SHP77 (cell line): ENCODE measurements at places on chromosomes 16 and 17.

GRCh38 chr17:50902372-50903353 is 36.5 kb upstream of the TOB1 start:
- no peak for DNase-seq

DNA sequence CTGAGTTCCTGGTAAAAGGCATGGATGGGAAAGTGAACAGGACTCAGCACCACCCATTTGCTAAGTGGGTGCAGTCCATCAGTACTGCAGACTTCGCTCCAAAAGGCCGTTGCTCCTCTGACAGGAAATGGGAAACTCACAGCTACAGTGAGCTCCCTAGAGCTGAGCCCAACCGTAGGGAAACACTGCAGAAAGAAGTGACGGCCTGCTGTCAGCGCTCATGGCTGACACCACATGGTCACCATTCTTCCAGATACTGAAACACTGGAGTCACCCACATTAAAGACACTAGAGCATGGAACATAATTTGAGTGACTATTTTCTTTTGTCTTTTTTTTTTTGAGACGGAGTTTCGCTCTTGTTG is 31.9 kb downstream of the UBE2O start:
- no peak for DNase-seq

DNA sequence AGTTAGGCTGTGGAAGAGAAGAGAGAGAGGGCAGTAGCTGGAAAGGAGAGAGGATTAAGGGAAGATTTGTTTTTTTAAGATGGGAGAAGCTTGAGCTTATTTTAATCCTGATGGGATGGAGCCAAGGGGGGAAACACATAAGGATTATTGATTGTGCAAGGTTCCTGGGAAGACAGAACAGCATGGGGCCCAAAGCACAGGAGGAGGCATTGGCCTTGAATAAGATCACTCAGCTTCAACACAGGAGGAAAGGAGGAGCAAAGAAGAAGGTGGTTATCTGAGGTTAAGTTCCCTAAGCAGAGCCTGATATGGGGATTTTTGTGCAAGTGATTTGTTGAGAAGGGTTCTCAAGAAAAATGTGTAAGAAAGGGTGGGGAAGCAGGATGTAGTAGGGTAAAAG is 169.8 kb downstream of the ABCC12 start:
- DNase-seq, result no peak

- DNase-seq, result peak; percentile 59
Measured at GRCh38 chr16:88116121-88116520, 164.9 kb downstream of the BANP start.

DNA sequence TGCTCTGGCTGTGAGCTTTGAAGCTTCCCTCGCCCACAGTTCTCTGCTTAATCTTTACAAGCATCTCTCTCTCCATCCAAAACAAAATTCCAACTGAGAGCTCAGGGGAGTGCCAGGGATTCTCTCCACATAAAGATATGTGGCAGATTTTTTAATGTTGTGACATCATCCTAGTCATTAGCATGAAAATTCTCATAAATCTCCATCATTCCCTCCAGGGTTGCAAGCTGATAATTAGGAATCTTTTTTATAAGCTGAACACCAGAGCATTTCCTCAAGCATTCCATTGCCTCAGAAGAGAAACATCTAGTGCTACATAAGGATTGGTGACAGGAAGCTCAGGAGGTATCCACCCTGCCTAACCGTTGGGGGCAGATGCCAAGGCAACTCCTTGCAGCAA is 82.4 kb upstream of the DNAH9 start:
- DNase-seq, result no peak

DNA sequence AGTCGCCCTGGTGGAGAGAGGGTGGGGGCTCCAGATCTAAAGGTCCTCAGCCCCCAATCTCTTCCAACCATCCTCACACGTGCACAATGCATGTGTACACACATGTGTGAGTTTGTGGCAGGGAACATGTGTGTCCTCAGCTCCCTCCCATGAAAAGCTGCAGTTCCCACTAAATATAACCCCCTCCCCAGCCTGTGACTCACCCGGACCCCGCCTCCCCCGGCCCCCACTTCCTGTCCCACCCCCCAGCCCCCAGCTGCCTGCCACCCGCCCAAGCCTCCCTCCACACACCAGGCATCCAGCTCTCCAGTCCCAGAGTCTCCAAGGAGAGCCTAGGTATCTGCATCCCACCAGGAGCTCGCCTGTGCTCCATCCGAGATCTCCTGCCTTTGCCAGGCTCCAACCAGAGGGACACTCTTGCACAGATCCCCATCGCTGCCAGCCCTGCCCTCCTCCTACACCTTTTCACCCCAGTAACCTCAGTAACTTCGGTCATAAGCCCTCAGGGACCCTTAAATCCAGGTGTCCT is 3.9 kb downstream of the DLG4 start:
- DNase-seq, result peak; percentile 15

DNA sequence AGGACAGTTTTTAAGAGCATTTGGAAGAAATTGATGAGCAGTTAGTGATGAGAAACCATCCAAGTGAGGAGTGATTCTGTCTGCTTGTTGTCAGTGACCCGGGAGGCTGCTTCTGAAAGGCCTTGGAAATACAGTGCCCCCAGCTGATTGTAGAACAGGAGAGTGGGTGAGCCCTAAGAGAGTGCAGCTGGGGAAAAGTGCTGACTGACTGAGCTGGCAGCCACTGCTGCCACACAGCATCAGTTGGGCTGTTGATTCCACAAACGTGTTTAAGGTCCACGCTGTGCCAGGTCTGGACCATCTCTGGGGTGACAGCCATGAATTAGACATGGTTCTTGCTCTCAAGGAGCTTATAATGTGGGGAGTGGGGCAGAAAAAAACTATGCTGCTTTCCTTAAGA is 18.9 kb downstream of the NUP93 start:
- no peak for DNase-seq

- DNase-seq, result no peak
Measured at GRCh38 chr16:81071805-81072204, 5.2 kb downstream of the C16orf46 start.

- DNase-seq, result no peak
Measured at GRCh38 chr16:81808933-81809480, 29.9 kb downstream of the PLCG2 start.

DNA sequence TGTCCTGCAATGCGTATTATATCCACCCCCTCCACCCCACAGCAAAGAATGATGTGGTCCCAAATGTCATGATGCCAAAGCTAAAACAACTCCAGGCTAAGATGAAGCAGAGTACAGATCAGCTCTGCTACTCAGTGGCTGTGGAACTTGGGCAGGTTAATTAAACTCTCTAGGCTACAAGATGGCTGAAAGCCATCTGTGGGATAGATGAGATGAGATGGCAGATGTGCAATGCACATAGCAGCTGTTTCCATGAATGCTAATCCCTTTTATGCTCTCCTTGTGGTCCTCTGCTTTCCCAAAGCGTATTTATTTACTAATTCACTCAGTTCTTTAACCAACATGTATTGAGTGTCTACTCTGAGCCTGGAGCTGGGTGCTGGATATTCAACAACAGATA is 114.4 kb downstream of the GRIN2A start:
- no peak for DNase-seq

- no peak for DNase-seq
Measured at GRCh38 chr17:12021623-12022140, 1.0 kb downstream of the MAP2K4 start.

DNA sequence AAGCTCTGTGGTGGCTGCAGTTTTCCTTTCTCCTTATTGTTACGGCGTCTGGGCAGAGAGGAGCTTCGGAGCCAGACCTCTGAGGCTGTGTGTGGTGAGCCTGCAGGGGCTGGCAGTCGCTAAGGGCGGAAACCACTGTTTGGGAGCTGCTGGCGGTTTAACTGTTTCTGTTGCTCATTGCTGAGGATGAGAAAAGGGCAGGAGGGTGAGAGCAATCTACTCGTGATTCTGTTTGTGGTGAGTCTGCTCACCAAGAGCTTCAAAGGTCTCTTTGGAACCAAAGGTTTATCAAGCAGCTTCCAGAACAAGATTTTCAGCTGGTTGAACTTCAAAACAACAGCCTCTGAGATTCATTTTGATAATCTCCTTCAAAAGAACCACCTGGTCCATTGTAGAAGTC is 143.9 kb downstream of the ANKFN1 start:
- DNase-seq, result no peak
